T-cell (primary cell): ENCODE measurements at places on chromosomes 3 and 15. TPM values are rescaled to one million over a fixed set of nuclear protein-coding genes. Genes with fewer than 3 reads are reported as not detected.

DNA sequence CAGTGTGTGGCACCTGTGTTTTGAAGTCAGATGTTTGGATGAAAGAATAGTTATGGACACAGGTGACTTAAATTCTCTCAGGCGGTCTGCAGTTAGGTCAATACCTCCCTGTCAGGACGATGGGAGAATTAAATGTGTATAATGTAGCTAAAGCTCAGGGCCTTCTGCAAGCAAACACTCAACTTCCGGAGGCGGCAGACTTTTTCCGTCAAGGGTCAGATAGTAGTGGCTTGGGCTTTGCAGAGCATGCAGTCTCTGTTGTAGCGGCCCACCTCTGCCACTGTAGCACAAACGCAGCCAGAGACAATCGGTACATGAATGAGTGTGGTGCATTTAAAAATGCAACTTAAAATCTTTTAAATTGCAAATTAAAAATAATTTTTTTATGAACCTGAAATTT, 47.4 kb downstream of the CMTM8 start:
- DNase-seq = no peak

DPPA4 gene
- 1.1 TPM for total RNA-seq

GRCh38 chr3:171778493-171778892, 31.8 kb downstream of the PLD1 start:
- DNase-seq = no peak

GRCh38 chr3:20760981-20761380, 575.0 kb upstream of the SGO1 start:
- no peak for DNase-seq

GRCh38 chr15:89141885-89142284, 53.6 kb downstream of the ABHD2 start:
- no peak for DNase-seq

DNA sequence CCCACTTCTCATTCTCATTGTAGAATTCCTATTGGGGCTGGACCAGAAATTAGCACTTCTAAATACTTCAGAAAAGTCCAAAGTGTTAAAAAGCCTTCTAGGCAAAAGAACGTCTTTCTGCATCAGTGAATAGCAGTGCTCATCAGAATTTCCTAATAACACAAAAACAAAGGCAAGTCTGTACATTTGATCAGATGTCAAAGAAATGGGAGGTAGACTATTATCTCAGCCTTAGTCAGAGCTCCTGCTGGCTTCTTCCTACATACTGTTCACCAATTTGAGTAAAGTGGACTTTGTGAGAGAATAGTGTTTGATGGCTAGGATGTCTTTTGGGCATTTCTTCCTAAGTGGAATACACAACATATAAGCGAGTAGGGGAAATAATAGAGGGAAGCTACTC, 48.7 kb downstream of the FOXB1 start:
- no peak for DNase-seq

DNA sequence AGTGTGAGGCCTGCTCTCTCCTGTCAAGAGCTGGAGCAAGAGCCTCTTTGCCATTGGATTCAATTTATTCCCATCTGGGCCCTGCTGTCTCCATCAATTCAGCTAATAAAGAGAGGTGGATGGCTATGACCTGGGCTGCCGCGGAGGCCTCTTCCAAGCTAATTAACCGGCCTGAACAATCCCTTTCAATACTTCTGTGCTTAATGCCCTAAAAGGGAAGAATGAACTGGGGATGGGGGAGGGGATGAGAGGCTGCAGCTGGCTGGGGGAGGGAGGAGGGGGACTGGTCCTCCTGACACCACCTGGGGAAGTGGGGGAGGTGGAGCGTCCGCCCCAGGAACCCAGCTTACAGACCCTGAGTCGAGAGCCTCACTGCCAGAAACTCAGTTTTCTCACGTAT, 33.4 kb upstream of the PRR23E start:
- DNase-seq = no peak

DNA sequence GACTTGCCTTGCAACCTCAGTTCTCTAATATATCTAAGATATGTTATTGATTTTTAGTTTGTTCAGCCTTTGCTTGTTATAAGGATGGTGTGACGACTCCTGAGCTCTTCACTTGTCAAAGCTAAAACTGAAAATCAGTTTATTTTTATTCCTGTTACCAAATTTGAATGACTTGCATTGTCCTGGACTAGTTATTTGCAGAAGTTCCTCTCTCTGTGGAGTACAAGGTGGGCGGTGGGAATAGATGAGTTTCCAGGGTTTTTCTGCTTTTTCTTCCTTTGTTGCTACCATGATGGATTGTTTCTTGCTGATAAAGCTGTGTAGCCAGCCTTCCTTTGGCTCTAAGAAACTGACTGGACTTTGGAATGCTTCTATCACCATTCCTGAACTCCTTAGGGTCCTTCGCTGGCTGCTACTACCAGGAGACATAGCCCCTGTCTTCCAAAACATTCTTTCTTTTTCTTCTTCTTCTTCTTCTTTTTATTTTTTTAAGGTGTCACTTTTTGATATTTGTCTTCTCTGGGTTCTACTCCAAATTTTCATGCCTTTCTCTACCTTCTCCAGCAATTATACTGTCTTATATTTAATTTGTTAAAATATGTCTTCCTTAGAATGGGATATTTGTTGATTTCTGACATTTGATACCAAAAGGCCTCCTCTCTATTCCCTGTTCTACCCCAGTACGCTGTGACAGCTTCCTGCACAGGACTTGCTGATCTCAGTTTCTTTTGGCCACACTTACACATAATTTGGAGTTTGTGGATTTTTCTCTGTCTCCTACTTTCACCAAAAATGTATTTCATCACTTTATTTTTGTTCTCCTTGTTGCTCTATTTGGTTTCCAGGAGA, 145.1 kb upstream of the THRB start:
- no peak for DNase-seq

DNA sequence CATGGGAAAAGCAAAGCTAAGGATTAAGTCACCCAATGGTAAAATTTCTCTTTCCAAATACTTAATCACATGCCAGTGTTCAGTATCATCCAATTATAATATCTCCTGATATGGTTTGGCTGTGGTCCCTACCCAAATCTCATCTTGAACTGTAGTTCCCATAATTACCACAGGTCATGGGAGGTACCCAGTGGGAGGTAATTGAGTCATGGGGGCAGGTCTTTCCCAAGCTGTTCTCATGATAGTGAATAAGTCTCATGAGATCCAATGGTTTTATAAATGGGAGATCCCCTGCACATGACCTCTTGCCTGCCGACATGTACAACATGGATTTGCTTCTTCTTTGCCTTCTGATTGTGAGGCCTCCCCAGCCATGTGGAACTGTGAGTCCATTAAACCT, 26.1 kb upstream of the NMB start:
- no peak for DNase-seq

- DNase-seq = peak; percentile 34
Measured at GRCh38 chr3:8987645-8988383, 24.5 kb upstream of the RAD18 start.

GRCh38 chr3:24846286-24846860, 351.7 kb upstream of the THRB start:
- DNase-seq = no peak

GRCh38 chr3:77392181-77392580, 352.3 kb downstream of the ROBO2 start:
- DNase-seq = no peak

DNA sequence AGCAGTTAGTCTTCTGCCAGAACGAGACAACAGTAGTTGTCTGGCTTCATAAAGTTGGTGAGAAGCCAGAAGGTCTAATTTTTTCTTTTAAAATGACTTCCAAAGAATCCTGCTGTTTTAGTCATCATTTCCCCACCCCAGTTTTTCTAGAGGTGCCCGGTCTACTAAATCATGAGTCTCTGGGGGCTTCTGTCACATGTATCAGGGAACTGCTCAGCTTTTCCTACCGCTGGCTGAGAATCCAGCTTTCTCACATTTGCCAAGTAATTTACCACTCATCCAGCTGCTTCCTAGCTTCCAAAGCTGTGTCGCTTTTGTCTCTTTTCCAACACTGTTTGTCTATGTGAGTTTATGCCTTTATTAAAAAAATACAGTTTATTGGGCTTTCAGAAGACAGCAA, 183.3 kb downstream of the NSUN3 start:
- DNase-seq = no peak

DNA sequence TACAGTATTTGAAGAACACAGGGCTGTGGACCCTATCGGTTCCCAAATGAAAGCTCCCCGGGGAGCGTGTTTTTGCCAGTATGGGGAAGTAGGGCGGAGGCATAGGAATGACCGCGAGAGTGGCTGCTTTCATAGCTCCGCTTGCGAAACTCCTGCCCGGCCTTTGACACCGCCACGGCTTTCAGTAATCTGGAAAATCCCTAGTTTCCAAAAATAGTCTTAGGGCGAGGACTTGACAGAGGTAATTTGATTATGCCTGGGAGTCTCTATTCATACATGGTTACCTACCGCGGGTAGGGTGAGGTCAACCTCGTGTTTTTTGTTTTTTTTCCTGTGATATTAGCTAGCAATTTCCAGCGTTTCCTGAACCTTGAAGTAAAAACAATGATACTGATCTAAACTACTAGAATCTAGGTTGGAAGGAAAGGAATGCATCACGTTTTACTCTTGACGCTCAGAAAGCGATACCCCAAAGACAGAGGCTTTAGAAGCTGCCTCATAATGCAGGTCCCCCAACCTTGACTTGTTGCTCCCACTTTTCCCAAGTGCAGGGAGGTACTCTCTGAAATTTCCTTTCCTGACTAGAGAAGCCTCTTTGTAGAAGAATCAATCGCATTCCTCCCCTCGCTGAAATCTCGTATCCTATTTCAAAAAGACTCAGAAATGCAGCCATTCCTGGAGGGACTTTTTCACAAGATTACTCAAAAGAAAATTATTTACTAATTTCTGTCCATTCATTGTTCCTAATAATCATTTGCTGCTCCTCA, 894 bp upstream of the CCNL1 start:
- DNase-seq = peak; percentile 55

DNA sequence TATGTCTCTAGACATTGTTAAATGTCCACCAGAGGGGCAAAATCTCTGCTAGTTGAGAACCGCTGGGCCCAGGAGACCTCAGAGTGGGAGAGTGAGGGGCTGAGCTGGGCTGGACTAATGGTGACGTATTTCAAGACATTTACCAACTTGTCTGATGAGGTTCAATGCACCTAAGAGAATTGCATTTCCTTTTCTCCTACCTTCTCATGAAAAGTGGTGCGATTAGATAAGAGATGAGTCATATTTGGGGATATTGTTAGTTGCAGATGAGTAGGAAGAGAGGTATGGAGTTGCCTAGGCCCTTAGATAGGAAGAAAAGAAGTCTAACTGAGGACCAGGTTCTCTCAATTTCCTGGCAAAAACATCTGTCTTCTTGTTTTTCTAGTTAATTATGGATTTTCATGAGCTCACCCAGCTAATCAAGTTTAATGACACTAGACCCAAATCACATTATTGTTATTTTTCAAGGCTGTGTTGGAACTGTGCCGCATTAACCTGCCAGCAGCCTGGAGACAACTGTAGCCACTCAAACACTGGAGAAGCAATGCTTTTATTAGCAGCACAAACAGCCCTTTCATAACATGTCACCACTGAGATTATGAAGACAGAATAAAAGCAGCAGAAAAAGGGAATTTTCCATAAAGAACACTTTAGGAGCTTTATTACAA, 144.2 kb downstream of the PDCD6IP start:
- DNase-seq = no peak

DNA sequence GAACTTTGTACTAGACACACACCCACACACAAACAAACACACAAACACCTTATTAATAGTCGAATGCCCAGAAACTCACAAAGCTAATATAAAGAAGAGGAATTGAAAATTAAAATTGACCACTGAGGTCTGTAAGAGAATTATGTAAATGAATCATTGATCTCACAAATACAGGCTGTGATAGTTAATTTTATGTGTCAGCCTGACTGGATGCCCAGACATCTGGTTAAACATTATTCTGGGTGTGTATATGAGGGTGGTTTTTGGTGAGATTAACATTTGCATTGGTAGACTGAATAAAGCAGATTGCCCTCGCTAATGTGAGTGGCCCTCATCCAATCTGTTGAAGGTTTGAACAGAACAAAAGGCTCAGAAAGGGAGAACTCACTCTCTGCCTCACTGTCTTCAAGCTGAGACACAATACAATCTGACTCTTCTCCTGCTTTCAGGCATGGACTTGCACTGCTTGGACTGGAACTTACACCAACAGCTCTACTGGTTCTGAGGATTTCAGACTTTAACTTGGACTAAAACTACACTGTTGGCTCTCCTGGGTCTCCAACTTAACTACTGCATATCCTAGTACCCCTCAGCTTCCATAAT, 199.4 kb upstream of the TTC14 start:
- DNase-seq = no peak

DNA sequence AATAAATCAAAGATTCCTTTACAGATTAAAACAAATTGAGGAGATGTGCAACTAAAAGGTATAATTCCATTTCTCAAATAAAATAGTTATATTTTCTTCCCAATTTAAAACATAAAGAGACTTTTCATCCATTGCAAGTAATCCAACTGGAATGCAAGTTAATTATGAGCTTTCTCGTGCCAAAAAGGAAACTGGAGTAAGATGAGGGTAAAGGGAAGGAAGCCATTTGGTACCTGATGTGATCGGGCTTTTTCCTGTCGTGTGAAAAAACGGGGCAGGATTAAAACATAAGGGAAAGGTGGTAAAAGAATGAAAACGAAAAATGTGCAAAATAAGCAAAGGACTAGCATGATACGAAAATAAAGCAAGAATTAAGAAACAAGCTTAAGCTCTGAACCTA, 41.8 kb upstream of the XXYLT1 start:
- no peak for DNase-seq

DNA sequence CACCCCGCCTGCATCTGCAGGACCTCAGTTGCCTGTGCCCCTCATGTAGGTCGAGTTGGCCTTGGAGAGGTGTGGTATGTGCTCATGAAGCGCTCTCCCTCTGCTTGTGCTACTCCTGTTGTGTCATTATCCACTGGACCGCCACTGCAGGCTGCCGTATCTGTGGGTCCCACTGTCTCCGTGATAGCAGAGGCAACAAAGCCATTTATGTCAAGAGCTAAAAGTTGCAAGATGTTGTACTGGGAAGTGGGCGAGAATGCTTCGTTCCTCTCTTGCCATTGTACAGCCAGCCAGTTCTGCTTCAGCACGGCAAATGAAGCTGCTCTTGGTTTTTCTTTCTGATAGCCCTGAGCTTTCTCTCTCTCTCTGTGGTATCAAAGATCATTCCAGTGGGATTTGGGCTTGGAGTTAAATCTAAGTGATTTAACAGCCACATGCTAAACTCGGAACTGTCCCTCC, 89.0 kb downstream of the TMEM212 start:
- DNase-seq = no peak

CAMKV gene
- total RNA-seq = not detected

DNA sequence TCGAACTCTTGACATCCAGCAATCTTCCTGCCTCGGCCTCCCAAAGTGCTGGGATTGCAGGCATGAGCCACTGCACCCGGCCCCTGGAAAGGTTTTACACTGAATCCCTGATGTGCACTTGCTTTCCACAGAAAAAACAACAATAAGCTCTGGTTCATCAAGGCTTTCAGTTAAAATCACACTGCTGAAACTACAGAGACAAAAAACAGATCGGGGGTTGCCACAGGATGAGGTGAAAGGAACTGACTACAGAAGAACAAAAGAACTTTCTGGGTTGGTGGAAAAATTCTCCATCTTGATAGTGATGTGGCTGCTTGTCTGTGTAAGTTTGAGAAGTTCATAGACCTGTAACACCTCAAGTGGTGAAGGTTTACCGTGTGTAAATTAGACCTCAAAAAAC, 2.9 kb downstream of the RAB43 start:
- peak; percentile 67 for DNase-seq

PPP1R14D gene
- not detected for total RNA-seq
